ENCODE measurements at places on chromosomes 5 and 9.

GRCh38 chr9:89448381-89448780, 49.5 kb downstream of the SEMA4D start:
- no peak for DNase-seq

GRCh38 chr5:54704825-54705224, 187.3 kb downstream of the SNX18 start:
- no peak for DNase-seq

GRCh38 chr9:89606624-89607311, 2.0 kb downstream of the GADD45G start:
- DNase-seq = peak; percentile 33

DNA sequence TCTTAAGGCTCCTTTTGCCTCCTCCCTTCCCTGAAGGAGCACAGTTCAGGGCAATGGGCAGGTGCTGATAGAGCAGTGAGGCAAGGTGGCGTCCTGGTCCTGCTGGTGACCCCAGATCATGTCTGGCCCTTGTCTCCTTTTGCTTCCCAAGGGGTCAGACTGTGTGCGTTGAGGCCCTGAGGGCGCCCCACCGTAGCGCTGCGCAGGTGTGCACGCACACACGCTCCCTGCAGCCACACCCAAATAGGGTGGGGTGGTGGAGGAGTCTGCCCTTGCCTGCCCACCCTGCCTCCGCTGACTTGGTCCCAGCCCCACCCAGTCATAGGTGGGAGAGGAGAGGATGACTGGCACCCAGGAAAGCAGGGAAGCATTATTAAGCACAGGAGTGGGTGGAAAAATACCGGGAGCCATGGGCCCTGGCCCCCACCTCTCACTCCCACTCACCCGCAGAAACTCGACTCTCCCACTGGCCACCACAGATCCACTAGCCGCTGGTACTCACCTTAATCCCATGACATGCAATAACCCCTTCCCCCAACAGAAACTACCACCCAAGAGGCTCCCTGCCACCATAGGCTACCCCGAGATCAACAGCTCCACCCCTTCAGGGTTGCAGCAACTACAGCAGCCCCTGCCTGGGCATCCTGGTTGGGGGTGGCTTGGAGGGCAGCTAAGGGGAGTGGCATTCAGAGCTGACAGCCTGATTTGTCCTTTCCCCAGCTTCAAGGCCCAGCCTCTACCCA, 16.7 kb downstream of the PDLIM4 start:
- no peak for DNase-seq

GRCh38 chr5:7897014-7897600, 28.2 kb downstream of the MTRR start:
- peak; percentile 25 for DNase-seq

DNA sequence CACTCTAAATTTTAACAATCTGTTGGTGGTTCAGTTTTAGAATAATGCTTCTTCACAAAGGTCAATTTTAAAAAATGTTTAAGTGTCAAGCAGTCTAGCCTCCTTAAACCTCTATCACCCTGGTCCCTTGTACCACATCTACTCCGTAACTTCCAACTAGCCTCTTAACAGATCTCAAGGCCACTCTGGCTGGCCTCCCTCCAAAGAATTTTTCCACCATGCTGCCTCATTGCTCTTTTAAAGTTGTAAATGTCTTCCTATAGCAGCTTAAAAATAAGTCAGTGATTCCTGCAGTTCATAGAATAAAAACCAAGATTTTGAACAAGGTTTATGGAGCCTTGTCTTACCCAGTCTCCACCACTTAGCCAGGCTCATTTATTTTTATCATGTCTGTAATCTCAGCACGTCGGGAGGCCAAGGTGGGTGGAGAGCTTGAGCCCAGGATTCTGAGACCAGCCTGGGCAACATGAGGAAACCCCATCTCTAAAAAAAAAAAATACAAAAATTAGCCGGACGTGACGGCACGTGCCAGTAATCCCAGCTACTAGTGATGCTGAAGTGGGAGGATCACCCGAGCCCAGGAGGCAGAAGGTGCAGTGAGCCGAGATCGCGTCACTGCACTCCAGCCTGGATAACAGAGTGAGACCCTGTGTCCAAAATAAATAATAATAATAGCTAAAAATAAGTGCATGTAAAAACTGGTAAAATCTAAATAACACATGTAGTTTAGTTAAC, 924.9 kb upstream of the DMAC1 start:
- DNase-seq = peak; percentile 26

DNA sequence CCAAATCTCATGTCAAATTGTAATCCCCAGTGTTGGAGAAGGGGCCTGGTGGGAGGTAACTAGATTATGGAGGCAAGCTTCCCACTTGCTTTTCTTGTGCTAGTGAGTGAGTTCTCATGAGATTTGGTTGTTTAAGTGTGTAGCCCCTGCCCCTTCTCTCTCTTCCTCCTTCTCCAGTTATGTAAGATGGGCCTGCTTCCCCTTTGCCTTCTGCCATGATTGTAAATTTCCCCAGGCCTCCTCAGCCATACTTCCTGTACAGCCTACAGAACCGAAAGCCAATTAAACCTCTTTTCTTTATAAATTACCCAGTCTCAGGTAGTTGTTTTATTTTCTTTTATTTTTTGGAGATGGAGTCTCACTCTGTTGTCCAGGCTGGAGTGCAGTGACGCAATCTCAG, 18.2 kb upstream of the TXNDC8 start:
- DNase-seq = no peak

- DNase-seq = peak; percentile 0
These were observed 638 bp downstream of the DIRAS2 start for GRCh38 chr9:90641884-90642487.

DNA sequence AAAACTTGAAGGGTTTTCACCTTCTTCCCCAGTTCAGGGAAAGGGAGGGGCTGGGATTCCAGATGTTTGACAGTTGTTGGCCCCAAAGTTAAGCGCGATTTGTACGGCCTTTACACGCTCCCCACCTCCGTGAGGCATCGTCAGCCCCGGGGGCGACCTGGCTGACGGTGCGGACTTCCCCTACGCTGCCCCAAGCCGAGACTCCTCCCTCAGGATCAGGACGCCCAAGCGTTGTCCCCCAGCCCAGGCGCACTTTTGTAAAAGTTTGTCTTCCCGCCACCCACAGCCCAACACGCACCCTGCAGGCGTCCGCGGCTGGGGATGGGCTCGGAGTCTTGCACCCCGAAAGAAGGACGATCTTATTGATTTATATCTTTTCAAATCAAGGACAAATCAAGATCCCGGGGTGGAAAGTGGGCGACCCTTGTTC, 713 bp downstream of the MOB3B start:
- DNase-seq = peak; percentile 3

GRCh38 chr9:17739736-17740135, 160.9 kb downstream of the SH3GL2 start:
- no peak for DNase-seq

DNA sequence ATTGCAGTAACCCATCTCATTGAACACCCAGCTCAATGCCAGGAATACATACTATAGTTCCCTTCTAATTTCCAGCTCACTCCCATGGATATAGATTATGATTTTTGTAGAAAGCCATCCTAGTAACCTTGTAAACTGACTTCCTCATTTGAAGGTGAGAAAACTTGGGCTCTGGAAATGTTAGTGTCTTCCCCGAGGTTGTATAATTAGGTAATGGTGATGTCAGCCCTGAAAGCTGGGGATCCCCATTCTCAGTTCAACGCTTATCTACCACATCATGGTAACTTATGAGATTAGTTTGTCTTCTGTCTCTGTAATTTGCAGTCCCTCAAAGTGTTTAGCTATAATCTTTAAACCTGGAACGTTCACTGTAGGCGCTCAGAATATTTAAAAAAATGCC, 34.6 kb upstream of the PTCH1 start:
- no peak for DNase-seq

- DNase-seq = no peak
These were observed 82.6 kb upstream of the EQTN start for GRCh38 chr9:27379311-27380251.

DNA sequence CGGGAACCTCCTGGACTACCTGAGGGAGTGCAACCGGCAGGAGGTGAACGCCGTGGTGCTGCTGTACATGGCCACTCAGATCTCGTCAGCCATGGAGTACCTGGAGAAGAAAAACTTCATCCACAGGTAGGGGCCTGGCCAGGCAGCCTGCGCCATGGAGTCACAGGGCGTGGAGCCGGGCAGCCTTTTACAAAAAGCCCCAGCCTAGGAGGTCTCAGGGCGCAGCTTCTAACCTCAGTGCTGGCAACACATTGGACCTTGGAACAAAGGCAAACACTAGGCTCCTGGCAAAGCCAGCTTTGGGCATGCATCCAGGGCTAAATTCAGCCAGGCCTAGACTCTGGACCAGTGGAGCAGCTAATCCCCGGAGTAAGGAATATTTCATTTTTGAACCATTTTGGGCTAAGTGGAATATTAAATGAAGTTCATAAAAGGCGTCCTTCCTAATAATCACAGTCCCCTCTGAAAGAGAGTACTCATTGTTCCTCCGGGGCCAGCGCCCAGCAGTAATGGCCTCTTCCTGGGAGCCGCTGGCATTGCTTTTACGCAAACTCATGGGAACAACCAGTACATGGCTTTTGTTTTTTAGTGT, 23.6 kb downstream of the QRFP start:
- DNase-seq = peak; percentile 36

DNA sequence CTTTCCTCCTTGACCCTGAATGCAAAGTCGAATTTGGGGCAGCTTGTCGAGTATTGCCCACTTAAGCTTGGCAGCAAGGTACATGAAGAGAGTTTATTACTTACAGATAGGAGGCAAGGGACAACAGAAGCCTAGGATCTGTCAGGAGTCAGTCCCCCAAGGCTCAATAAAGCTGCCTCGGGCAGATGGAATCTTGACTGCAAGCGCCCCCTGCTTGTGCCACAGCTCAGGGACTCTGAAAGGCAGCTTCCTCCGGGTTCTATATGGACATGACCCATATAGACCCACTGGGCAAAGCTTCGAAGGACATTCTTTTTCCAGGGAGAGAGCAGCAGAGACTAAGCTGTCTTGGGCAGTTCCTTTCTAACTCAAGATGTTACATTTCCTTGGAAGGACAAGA, 971.5 kb downstream of the EFNA5 start:
- no peak for DNase-seq

DNA sequence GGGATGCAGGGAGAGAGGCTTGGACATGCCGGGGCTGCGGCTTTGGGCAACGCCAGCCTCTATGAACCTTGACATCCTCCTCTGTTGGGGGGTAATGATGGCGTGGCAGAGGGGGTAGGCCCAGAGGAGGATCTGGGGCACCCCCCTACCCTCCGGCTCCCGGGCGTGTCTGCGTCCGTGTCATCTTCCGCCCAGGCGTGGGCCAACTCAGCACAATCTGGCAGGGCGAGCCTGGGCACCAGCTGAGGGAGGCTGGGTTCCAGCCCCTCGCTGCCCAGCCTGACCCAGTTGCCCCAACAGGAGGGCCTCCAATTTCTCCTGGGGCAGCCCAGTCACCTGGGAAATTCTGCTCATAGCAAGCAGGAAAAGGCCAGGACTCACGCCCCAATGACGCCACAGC, 62.9 kb upstream of the IL17B start:
- DNase-seq = no peak

DNA sequence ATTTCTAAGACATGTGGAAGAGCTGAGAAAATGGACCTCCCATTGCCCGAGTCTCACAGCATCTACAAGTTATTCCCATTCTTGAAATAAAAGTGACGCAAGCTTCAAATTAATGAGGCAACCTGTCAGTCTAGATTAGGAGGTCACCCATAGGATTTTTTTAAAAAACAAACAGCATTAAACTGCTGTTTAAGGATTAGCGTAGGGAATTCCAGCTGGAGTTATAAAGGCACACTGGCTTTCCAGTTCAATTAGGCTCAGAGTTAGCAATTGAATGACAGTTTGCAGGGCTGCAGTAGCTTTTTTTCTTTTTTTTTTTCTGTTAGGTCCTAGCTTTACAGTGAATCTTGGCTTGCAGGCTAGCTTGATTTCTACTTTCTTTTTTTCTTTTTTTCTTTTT, 16.2 kb downstream of the PRKACG start:
- no peak for DNase-seq

- DNase-seq = no peak
These were observed 31.7 kb upstream of the STXBP1 start for GRCh38 chr9:127580366-127580765.

DNA sequence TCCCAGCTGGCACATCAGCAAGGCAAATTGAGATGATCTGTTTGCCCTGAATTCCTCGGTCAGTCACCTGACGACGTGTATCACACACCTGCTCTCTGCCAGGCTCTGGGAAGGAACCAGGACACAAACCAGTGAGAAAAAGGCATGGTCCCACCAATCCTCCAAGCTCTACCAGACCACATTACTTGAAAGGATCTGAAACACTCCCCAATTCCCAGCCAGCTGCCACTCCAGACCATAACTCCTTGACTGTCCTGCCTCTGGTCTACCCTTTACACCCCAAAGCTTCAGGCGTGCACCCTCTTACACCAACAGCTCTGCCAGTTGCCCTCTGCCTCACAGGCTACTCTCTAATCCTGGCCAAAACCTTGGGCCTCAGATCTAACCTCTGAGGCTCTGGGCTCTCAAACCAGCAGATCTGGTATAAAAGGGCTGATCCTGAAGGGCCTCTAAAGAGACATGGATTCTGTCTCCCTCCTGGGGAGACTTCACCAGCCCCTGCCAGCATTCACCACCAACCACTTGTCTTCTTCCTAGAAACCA, 6.8 kb downstream of the MGAT1 start:
- DNase-seq = no peak

DNA sequence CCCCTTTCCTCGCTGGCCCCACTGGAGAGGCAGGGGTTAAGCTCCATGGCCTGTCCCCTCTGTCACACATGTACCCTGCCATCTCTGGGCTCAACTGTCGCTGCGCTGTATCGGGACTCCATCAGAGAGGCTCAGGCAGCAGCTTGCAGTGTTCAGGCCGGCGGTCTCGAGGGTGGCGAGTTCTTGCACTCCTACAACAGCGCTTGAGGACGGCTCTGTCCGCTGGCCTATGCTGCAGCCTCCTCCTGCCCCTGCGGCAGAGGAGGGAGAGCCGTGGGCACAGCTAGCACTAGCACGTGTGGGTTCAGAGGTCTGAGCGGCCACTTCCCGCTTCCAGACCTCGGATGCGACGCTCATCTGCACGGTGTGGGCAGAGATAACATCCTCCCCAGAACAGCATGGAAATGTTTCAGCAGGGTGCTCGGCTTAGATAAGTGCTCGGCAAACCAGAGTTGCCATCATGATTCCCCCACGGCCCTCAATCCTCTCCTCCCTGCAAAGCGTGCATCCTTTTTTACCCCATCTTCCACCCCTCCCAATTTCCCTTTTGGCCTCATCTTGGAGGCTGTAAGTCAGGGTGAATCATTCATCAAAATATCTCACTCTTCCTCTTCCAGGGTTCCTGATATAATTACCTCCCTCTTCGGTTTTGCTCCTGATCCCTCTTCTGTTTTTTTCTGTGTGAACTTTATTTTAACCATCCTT, 41.9 kb upstream of the FUBP3 start:
- DNase-seq = peak; percentile 34

- peak; percentile 43 for DNase-seq
These were observed 2.0 kb upstream of the SMIM27 start for GRCh38 chr9:32550150-32550561.

DNA sequence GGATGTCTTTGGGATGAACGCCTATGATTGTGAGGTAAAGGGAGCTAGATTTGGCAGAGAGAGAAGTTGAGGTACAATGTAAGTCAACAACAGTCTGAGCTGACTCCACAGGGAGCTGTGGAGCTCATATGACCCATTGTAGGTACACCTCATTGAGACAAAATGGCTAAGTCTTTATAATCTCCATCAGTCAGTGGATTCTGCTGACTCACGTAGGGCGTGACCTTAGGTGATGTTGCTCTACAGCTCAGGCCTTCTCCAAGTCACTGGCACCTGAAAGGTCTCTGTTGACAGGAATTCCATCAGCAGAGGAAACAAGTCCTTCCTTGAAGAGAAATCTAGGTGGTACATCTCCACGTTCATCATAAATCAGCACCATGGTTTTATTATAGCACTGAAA, 118.2 kb upstream of the PRR16 start:
- DNase-seq = no peak

- DNase-seq = no peak
These were observed 5.2 kb downstream of the SMIM33 start for GRCh38 chr5:139475865-139476617.

Data from fibroblast of the aortic adventitia (primary cell).